ENCODE measurements at places on chromosomes 2 and 18.

- no peak for DNase-seq
These were observed 7.1 kb upstream of the KLF11 start for GRCh38 chr2:10036095-10036884.

GRCh38 chr2:238344517-238344916 lies 24.2 kb downstream of the TRAF3IP1 start:
- DNase-seq = no peak

DNA sequence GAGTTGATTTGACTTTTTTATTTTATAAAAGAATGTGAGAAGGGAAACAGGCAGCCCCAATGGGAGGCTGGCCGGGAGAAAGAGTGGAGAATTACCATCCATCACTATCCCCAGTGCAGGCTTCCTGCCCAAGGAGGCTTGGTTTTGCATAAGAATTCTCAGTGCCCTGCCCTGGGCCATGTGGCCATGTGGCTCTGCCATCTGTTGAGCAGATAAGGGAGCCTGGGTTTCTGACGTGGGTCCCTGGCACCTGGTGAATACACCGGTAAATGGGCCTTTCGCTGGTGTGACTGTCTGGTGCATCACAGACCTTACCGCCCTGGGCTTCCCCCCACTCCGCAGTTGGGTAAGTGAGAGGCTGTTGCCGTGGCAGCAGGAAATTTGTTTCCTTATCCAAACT lies 54.5 kb upstream of the TMEM163 start:
- no peak for DNase-seq

GRCh38 chr2:105872142-105872728 lies 127.5 kb downstream of the NCK2 start:
- DNase-seq = no peak

GRCh38 chr2:26033818-26034636 lies at the start of gene RAB10:
Gene RAB10, plus strand, starts transcription at chr2:26034084. Its CDS starts 525 bp downstream, at chr2:26034609.
- peak; percentile 97 for DNase-seq

DNA sequence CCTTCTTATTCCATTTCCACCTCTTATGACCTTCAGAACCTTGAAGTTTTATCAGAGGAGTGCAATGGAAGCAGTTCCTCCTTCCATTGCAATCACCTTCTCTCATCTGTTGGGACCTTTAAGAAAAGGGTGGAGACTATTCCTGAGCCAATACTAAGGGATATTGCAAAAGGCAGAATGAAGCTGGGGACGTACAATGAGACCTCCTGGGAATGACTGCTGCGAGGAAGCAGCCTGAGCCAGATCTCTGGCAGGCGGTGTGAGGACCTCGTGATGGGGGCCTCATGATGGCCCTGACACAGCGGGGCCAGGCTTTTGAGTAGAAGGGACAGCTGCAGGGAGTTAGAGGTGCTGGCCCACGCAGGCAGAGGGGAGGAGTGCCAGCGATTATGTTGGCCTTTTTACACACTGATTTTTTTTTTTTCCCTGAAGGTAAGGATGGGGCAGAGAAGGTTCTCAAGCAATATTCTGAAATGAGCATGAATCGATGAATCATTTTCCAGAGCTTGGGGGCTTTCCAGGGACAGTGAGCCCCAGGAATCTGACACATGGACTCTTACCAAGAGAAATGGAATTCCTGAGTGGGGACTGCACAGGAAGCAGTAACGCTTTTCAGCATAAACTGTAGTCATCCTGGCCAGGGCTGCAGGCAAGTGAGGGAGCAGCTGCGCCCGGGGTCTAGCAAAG lies 40.0 kb upstream of the LAPTM4A start:
- no peak for DNase-seq

DNA sequence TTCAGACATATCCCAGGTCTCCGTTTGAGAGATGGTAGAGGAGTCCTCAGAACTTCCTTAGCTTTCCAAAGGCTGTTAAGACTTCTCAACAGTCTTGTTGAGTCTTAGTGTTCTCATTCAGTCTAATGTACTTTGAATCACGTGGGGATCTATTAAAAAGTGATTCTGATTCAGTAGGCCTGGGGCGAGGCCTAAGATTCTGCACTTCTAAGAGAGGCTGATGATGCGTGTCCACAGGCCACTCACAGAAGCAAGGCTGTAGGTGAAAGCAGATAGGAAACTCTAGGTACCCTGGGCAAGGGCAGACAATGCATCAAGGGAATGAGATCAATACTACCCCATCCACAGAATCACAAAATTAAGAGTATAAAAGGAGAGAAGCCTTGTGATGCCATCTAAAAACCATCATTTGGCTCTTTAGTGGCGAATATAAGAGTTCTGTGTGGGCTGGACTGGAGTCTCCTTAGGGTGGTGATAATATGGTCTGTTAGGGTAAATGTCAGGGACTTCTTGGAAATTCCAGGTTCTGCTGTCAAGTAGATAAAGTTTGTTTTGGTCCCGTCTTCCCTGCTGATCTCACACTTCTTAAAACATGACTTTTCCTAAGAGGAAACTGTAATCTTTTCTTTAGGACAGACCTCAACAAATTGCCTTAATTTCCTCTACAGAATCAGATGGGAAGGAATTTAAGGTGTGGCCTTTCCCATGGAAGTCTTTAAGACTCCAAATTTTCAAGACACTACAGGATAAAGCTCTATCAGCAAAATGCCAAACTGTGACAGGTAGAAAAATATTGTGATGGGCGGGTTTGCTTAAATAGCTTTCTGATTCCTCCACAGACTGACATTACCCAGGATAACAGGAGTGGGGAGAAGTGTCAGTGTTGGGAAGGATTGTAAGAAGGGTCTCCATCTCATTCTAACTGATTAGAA lies 45.7 kb upstream of the NEMP2 start:
- DNase-seq = no peak

DNA sequence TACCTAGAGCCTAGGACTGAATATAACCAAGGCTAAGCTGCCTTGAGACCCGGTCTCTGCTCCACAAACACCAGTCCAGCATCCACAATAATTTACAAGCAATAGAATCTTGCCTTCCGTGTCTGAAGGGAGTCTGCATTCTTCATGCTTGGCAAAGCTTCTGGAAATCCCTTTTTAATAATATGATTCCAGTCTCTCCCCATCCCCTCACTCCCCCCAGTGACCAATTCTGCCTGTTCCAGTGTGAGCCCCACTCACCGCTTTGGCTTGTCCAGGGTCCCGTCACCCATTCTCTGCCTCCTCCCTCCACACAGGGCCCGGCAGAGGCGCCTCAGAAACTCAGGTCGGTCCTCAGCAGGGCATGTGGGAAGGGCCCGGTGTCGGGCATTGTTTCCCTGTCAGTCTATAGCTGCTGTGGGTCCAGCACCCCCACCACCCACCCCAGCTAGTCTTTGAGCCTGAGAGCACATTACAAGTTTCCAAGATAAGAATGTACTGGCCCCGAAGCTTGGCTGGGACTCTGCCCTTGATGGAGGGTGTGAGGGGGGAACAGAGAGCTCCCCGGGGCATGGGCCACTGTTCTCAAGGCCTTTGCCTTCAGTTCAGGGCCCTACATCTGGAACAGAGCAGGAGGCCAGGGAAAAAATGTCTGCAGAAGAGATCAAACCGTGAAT lies 129.7 kb upstream of the MYCN start:
- no peak for DNase-seq

DNA sequence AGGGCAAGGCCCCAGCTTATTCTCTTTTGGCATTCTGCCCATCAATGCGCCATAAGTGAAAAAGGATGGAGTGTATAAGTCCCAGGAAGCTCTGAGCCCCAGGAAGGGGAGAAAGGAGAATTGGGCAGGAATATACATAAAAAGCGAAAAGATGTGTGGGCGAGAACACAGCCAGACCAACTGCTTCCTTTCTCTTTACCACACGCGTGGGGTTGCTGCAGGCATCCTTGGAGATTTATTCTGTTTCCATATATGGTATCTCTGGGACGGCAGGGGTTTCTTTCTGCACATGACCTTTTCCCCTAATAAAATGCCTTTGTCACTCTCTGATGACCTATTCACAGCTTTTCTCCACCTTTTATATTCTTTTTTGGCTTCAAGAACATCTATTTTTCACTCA lies 440.5 kb downstream of the NBAS start:
- no peak for DNase-seq

DNA sequence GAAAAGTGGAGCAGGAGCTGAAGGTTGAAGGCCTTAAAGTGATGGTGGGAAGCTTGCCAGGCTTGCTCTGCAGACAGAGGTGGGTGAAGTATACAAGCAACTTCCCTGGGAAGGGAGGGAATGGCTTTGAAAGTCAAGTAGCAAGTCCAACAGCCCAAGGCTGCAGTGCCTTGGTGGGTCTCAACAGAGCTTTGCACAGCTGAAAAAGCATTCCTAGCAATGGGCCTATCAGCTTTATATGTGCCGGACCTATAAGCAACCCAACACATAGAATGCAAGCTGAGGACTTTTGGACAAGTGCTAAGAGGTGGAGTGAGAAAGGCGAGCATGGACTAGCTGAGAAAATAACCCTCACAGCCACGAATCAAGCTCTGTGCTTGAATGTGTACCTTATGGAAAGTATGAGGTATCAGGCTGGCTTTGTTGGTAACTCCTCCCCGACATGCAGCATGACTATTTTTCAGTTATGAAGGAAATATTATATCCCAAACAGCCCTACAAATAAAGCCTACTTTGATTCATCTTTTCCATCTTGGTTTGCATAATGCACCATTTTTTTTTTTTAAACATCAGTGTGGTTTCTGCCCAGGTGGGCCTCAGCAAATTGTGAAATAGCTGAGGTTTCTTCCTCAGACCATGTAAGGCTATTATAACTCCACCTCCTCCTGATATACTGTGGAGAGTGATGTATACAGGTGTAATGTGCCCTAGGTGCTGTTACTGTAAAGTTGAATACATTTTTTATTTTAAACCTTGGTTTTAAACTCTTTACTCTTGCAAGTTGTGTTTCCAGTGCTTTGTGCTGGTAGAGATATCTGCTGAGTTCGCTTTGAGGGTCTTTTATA lies 241.4 kb upstream of the CXCR4 start:
- no peak for DNase-seq

DNA sequence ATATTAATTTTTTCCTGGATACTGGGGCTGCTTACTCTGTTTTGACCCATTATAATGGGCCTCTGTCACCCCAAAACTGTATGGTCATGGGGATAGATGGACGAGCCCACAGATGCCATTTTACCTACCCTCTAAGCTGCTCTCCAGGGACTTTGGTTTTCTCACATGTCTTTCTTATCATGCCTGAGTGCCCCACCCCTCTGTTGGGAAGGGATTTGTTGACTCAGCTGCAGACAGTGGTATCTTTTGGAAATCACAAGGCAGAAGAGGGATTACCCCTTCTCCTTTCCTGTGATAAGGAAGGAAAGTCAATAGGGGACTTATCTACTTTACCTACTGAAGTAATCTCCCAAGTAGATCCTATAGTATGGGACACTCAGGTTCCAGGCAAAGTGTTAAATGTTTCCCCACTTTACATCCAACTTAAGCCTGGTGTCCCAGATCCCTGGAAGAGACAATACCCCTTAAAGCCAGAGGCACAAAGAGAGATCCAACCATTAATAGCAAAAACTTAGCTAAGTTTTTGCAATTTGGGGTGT lies 182.7 kb downstream of the RNF152 start:
- no peak for DNase-seq

- no peak for DNase-seq
These were observed 168.4 kb downstream of the LTBP1 start for GRCh38 chr2:33115196-33115595.

DNA sequence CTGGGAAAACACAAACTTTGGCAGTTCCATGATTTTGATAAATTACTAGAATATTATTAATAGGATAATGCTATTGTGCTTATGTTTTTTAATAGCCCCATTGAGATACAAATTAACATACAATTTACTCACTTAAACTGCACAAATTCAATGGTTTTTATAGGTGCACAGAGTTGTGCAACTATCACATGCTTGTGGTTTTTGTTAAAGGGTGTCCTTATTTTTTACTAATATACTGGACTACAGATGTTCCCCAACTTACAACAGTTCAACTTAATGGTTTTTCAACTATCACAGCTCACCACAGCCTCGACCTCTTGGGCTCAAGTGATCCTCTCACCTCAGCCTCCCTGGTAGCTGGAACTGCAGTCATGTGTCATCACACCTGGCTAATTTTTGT lies 76.6 kb downstream of the OSBPL1A start:
- no peak for DNase-seq

GRCh38 chr18:33183136-33183535 lies 257.4 kb downstream of the CCDC178 start:
- DNase-seq = no peak

DNA sequence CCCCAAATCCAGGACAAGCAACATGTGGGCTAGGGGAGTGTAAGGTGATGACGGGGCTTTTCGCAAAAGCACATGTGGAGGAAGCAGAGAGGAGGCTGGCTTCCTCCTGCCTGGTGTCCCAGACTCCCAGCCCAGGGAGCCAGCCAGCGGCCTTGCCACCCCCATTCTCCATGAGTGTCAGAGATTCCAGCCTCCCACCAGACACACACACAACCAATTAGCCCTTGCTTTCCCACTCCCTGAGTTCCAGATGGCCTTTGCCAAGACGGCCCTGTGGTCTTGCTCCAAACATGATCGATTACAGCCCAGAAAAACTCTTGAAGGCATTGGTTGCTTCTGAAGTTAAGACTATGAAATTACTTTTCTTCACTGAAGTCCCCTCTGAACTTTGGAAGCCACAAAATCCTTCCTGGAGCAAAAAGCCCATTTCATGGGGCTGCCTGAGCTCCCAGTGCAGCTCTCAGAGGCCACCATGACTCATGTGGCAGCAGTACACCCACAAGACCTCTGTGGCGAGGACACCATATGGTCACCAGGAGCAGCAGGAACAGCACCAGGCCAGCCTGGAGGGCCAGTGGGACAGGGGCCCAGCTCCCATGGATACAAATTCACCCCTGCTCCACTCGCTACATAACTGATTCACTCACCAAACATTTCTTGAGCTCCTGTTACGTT lies 69.1 kb upstream of the PID1 start:
- DNase-seq = no peak

- no peak for DNase-seq
These were observed 108.7 kb upstream of the FSHR start for GRCh38 chr2:49262801-49263560.

GRCh38 chr2:16103614-16104314 lies 163.4 kb downstream of the MYCN start:
- DNase-seq = no peak

GRCh38 chr18:2774669-2775068 lies 72.1 kb upstream of the EMILIN2 start:
- no peak for DNase-seq

DNA sequence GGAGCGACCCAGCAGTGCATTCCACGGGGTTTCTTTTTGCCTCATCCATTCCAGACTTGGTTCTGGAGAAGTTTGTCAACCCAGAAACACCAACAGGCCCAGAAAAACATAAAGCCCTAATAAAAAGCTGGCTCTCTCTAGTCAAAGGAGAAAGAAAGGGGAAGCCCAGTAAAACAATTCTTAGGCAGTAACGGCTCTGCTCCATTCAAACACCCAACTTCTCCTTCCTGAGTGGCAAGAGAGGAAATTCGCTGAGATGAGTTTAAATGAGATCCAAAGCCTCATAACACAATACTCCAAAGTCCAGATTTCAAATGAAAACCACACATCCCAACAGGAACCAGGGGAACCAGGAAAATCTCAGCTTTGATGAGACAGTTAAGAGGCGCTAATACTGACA lies 179.9 kb downstream of the RPIA start:
- no peak for DNase-seq

DNA sequence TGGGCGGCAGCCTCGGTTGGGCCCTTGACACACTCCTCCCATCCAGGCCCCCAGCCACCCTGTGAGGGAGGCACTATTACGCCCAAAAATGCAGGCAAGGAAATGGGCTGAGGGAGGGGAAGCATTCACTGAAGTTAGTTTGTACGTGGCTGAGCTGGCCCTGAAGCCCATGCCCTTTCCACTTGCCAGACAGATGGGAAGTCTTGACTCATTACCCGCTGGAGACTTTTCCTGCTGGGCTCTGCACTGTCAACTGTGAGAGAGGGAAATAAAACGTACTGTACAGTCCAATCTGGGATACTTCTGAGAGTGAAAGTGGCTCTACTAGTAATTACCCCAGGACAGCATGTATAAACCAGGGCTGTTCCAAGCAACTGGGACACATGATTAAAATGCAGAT lies 125.9 kb downstream of the MSH2 start:
- no peak for DNase-seq

Measured in stimulated activated CD8-positive, alpha-beta memory T cell treated with anti-CD3 and anti-CD28 coated beads, Interleukin-2, amount 100 ng/mL, for 1 hour (primary cell).